ENCODE measurements at places on chromosomes 7 and 10.

GRCh38 chr10:29146311-29147100 lies 142.4 kb upstream of the LYZL1 start:
- DNase-seq = no peak

DNA sequence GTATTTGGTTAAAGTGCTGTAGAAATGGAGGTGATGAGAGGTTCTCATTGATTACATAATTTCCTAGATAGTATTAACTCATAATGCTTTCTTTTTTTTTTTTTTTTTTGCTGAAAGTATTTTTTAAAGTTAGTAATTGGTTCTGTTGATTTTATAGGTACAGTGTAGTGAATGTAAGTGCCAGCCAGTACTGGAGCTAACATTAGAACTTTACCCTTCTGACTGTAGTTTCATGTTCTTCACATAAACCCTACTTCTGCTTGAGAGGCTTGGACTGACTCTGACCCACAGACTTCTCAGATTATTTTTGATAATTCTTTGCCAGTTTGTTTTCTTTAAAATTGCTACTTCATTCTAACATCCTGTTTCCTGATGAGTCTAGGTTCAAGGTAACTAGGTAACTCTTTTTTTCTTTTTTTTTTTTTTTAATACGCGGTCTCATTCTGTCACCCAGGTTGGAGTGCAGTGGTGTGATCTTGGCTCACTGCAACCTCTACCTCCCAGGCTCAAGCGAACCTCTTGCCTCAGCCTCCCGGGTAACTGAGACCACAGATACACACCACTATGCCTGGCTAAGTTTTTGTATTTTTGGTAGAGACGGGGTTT lies 92.2 kb upstream of the OIT3 start:
- DNase-seq = no peak

GRCh38 chr10:77970869-77971803 lies 44.6 kb upstream of the DLG5 start:
- DNase-seq = no peak

- DNase-seq = no peak
These were observed 2.5 kb downstream of the VSIR start for GRCh38 chr10:71770789-71771188.

DNA sequence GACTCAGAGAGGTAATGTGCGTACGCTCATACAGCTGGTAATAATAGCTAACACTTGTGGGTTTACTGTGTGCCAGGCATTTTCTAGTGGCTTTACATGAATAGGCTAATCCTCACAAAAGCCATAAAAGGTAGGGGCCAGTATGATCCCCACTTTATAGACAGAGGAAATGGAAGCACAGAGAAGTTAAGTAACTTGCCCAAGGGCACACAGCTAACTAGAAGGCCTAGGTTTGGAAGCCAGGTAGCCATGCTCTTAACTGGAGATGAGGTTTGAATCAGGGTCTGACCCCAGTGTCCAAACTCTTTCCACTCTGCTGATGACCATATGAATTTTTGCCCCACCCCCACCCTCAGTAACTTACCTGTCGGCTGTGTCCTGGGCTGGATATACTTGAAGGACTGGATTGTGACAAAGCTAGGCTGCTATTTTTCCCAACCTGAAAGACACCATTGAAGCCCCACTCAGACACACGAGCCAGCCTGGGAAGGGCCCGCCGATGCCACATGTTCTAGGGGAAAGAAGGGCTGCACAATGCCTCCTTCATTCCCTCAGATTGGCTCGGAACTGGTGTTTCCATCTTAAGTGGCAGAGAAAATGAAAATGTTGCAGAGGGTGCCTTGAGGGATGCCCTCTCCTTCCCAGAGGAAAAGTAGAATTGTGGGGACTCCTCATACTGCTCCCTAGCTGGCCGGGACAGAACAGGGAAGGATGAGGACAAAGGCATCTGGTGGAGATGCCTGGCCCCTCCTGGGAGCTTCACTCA lies 29.1 kb upstream of the EFCAB10 start:
- DNase-seq = no peak

DNA sequence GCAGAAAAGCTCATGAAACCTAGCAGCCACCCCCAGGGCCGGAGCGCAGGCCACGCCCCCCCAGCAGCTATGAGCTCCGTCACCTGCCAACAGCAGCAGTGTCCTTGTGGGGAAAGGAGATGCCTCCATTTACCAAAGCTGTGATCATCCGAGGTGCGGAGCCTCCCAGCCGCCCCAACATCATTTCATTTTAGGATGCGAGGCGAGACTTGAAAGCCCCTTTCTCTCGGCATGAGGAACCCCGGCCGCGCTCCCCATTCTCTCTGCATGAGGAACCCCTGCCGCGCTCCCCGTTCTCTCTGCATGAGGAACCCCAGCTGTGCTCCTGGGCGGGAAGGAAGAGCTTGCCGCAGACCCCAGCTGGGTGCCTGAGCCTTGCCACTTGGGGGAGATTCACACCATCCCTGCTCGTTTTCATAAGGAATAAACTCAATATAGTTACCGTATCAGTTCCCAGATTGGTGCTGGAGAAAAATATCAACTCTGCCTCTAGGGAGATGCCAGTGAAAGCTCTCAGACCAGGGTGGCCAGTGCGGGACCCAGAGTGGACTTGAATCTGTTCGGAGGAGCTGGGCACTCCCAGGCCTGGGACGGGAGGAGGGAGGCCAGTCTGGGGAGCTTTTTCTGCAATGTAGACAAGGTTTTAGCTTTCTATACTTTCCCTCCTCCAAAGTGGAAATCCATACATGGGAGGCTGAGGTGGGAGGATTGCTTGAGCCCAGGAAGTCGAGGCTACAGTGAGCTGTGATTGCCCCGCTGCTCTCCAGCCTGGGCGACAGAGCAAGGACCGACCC lies 35.0 kb downstream of the JAKMIP3 start:
- no peak for DNase-seq

- no peak for DNase-seq
These were observed 31.4 kb upstream of the DLX6 start for GRCh38 chr7:96973986-96974385.
